ENCODE measurements at places on chromosomes 6 and 20. TPM values are rescaled to one million over a fixed set of nuclear protein-coding genes. Genes with fewer than 3 reads are reported as not detected.

Gene OTOR
- total RNA-seq = not detected

Gene FERMT1
- 0.47 TPM for total RNA-seq

Gene MARCKS
- not detected for total RNA-seq

Gene KIAA1755
- total RNA-seq = not detected

Gene SPATS1
- not detected for total RNA-seq

Gene CDH22
- total RNA-seq = not detected

Gene OR2J3
- total RNA-seq = not detected

Gene PMEPA1
- total RNA-seq = 0.20 TPM

Gene GSTA3
- total RNA-seq = not detected

GRCh38 chr20:49186535-49187329 lies 1.4 kb downstream of the STAU1 start:
- peaks cover 22% of the 10 kb centered on the region for H3K36me3 ChIP-seq
- H3K27ac ChIP-seq = peak overlapping the region; percentile 83
- peaks cover 5% of the 10 kb centered on the region for H3K27me3 ChIP-seq
- H3K4me3 ChIP-seq = peak overlapping the region; percentile 91
- peak; percentile 78 for DNase-seq

GRCh38 chr6:101230866-101231265 lies 162.6 kb upstream of the GRIK2 start:
- DNase-seq = no peak
- H3K27me3 ChIP-seq = no peaks in the 10 kb centered on the region
- no peaks in the 10 kb centered on the region for H3K36me3 ChIP-seq
- H3K27ac ChIP-seq = no peak overlapping the region

DNA sequence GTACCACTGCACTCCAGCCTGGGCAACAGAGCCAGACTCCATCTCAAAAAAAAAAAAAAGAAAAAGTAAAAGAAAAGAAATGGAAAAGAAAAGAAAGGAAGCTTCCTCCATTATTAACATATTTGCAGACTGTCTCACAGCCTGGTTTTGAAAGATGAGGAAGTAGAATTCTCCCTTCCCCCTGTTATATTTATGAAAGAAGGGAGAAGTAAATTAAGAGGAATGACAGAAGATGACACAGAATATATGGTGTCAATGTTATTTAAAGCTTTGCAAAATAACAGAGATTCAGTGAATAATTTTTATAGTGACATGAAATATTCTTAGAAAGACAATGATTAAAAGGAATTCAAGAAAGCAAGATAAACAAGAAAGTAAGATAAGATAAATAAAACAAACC lies 83.7 kb upstream of the PRSS16 start:
- H3K36me3 ChIP-seq = no peaks in the 10 kb centered on the region
- H3K4me1 ChIP-seq = peaks cover 10% of the 10 kb centered on the region
- no peak overlapping the region for H3K27ac ChIP-seq
- H3K27me3 ChIP-seq = peaks cover 7% of the 10 kb centered on the region

DNA sequence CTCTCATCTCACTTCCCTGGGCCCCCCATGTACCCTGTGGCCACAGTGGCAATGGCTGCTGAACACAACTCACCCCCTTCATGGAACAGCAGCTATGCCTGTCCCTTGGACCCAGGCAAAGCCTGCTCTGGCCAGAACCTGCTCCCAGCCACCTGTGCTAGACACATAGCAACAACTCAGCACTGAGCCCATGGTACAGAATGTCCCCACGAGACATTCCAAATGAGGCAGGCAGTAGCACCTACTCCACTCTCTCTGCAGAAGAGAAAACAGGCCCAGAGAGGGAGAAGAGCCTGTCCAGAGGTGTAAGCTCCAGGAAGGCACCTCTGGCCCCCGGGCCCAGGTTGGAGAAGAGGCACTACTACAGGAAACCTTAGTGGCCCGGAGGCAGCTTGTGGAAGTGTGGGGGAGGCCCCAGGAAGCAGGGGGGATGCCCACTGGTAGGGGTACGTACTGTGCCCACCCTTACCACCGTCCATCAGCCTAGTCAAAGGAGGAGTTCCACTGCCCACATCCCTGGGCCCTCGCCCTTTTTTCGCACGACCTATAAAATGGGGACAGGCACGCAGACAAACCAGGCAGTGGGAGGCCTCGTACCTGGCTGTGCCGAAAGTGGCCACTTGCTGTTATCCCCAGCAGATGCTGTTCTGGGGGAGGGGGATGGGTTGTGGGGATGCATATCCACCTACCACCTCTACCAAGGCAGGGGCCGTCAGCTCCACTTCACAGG lies 97.2 kb downstream of the ASXL1 start:
- no peak for DNase-seq
- H3K27ac ChIP-seq = no peak overlapping the region
- no peaks in the 10 kb centered on the region for H3K27me3 ChIP-seq
- H3K4me1 ChIP-seq = no peaks in the 10 kb centered on the region
- no peak overlapping the region for H3K4me3 ChIP-seq
- H3K36me3 ChIP-seq = no peaks in the 10 kb centered on the region

GRCh38 chr6:168960551-168961263 lies 292.9 kb downstream of the THBS2 start:
- no peak overlapping the region for H3K4me3 ChIP-seq
- DNase-seq = no peak
- H3K27ac ChIP-seq = no peak overlapping the region

GRCh38 chr20:47353239-47353691 lies 3.2 kb downstream of the ZMYND8 start:
- H3K36me3 ChIP-seq = peaks cover 21% of the 10 kb centered on the region
- peaks cover 59% of the 10 kb centered on the region for H3K4me1 ChIP-seq
- DNase-seq = no peak

- H3K27me3 ChIP-seq = no peaks in the 10 kb centered on the region
- no peak for DNase-seq
- no peaks in the 10 kb centered on the region for H3K36me3 ChIP-seq
- H3K4me3 ChIP-seq = no peak overlapping the region
Observed at GRCh38 chr6:166603043-166603690, 16.7 kb upstream of the RAMACL start.

DNA sequence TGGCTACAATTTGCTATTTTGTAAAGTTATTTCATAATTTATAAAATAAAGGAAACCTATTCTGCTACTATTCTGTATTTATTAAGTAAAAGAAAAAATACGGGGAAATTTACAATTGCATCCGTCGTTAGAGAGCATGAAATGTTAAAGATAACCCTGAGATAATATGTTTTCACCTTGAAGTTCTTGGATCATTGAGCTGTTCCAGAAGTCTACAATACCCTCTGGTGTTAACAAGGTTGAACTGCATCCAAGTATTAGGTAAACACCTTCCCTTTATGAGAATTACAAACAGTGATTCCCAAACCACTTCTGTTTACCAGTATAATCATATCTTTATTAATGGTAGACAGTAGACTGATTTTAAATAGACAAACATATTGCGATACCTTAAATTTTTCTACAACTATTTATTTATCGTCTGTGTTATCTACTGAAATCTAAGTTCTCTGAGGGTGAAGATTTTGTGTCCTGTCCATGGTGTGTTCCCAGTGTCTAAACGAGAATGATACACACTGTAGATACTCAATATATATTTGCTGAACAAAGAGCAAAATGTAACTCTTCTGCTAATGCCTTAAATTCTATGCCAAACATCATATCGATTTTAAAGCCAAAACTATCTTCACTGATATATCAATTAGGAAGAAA lies 28.2 kb downstream of the TBC1D32 start:
- H3K4me3 ChIP-seq = no peak overlapping the region
- no peaks in the 10 kb centered on the region for H3K27me3 ChIP-seq
- DNase-seq = no peak
- H3K36me3 ChIP-seq = peaks cover 5% of the 10 kb centered on the region

- peak overlapping the region; percentile 30 for H3K4me3 ChIP-seq
- H3K27ac ChIP-seq = no peak overlapping the region
- H3K36me3 ChIP-seq = peaks cover 2% of the 10 kb centered on the region
- H3K4me1 ChIP-seq = peaks cover 16% of the 10 kb centered on the region
- peaks cover 31% of the 10 kb centered on the region for H3K27me3 ChIP-seq
Observed at GRCh38 chr6:113859349-113860180, 2.4 kb downstream of the MARCKS start.

DNA sequence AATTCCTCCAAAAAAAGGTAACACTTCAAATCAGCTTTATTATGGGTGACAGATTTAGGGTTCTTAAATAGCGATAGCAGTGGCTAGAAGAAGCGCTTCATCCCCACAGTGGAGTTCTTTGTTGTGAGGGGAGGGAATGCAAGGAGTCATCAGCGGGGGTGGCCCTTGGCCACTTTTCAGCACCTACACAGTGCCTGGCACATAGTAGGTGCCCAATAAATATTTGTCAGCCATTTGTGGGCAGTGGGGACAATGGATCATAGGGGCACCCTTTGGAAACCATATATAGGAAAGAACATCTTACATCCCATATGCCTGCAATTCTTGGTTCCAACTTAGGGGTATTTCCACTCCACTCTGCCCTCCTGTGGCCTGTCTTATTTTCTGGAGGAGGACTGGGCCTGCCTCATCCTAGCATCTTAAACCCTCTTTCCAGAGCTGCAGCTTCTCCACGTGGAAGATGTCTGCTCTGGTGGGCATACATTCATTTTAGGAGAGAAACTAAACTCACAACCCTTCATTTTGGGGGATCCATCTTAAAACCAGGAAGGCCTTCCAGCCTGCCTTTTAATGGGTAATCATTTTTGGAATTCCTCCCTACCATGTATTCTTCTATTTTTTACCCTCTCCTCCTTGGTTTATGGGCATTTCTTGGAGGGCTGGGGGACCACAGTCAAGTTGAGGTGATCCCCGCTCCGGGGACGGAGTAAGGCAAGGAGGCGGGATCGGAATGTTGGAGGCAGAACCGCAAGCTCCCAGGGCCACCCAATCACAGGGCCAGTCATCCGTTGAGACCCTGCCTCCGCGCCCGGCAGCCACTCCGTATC lies 2.6 kb upstream of the GPSM3 start:
- H3K4me1 ChIP-seq = peaks cover 26% of the 10 kb centered on the region
- no peaks in the 10 kb centered on the region for H3K27me3 ChIP-seq
- DNase-seq = peak; percentile 70
- peaks cover 14% of the 10 kb centered on the region for H3K36me3 ChIP-seq
- peak overlapping the region; percentile 95 for H3K4me3 ChIP-seq
- H3K27ac ChIP-seq = peak overlapping the region; percentile 99

- H3K4me1 ChIP-seq = peaks cover 50% of the 10 kb centered on the region
- H3K36me3 ChIP-seq = peaks cover 11% of the 10 kb centered on the region
- DNase-seq = peak; percentile 85
- H3K27me3 ChIP-seq = no peaks in the 10 kb centered on the region
- H3K27ac ChIP-seq = peak overlapping the region; percentile 96
- peak overlapping the region; percentile 60 for H3K4me3 ChIP-seq
Observed at GRCh38 chr20:17612287-17612991, 42.6 kb downstream of the DSTN start.

DNA sequence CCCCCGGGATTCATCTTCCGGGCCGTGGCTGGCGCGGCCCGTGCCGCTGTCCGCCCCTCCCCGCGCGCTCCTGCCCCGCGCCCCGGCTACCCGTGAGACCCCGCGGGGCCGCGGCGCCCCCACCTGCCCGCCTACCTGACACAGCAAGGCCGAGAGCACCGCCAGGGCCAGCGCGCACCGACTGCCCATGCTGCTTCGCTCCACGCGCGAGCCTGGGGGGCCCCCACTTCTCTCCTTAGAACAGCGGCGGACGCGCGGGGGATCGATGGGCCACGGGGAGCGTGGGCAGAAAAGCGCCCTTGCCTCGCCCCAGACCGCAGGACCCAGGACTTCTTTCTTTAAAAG lies 955 bp downstream of the DLL1 start:
- no peak for DNase-seq
- peaks cover 28% of the 10 kb centered on the region for H3K4me1 ChIP-seq
- H3K27me3 ChIP-seq = peaks cover 81% of the 10 kb centered on the region
- H3K4me3 ChIP-seq = peak overlapping the region; percentile 74
- H3K27ac ChIP-seq = no peak overlapping the region

- no peaks in the 10 kb centered on the region for H3K27me3 ChIP-seq
- no peaks in the 10 kb centered on the region for H3K4me1 ChIP-seq
- H3K27ac ChIP-seq = no peak overlapping the region
- no peak overlapping the region for H3K4me3 ChIP-seq
Observed at GRCh38 chr6:167970230-167970629, 27.2 kb upstream of the KIF25 start.

GRCh38 chr6:122825163-122825562 lies 36.1 kb downstream of the SMPDL3A start:
- no peak overlapping the region for H3K27ac ChIP-seq
- no peak overlapping the region for H3K4me3 ChIP-seq
- H3K36me3 ChIP-seq = no peaks in the 10 kb centered on the region
- H3K27me3 ChIP-seq = peaks cover 11% of the 10 kb centered on the region
- no peak for DNase-seq
- no peaks in the 10 kb centered on the region for H3K4me1 ChIP-seq

GRCh38 chr6:152428126-152428525 lies 209.0 kb downstream of the SYNE1 start:
- DNase-seq = no peak
- no peaks in the 10 kb centered on the region for H3K4me1 ChIP-seq
- H3K36me3 ChIP-seq = no peaks in the 10 kb centered on the region
- H3K27me3 ChIP-seq = no peaks in the 10 kb centered on the region

DNA sequence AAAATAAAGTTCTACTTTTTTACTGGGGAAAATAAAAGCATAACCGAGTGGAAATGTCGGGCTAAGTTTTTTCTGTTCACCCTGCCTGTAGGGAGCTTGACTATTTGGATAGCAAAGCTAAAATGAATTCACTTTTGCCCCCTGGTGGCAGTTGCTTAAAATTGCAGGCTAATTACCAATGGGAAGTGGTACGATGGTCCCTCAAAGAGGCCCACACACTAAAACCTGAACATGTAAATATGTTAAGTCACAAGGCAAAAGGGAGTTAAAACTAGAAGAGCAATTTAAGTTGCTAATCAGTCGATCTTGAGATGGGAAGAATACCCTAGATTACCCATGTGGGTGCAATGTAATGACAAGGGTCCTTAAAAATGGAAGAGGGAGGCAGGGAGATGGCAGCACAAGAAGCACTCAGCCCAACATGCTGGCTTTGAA lies 916 bp upstream of the SUN5 start:
- H3K4me3 ChIP-seq = no peak overlapping the region
- no peaks in the 10 kb centered on the region for H3K27me3 ChIP-seq
- DNase-seq = no peak
- no peak overlapping the region for H3K27ac ChIP-seq

DNA sequence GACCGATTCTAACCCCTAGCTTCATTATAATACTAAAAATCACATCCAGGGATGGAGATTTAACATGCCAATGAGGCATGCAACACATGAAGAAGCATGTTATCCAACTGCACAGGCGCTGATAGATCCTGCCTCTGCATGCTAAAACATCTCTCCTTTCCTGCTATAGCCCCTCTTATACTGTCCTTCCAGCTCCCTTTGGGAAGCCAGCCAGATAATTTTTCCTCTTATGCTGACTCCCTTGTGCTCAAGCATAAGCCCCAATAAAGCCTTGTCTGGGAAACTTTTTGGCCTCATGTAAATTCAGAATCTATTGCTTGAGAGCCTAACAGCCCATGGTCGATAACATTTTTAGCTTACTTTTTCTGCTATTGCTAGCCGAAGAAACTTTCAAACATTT lies 404.3 kb downstream of the EPM2A start:
- H3K27me3 ChIP-seq = peaks cover 4% of the 10 kb centered on the region
- DNase-seq = no peak
- H3K4me1 ChIP-seq = no peaks in the 10 kb centered on the region

Data from activated CD8-positive, alpha-beta memory T cell treated with anti-CD3 and anti-CD28 coated beads, Interleukin-2, amount 10 ng/mL, durations not matched to agents 7 days and 5 days (primary cell).